ENCODE measurements at places on chromosomes 3 and 15. TPM values are rescaled to one million over a fixed set of nuclear protein-coding genes. Genes with fewer than 3 reads are reported as not detected.

Gene AHSG
- not detected for total RNA-seq

GRCh38 chr3:160183345-160184076, 41.7 kb upstream of the C3orf80 start:
- H3K4me1 ChIP-seq, result no peaks in the 10 kb centered on the region
- no peak overlapping the region for H3K4me3 ChIP-seq
- H3K27ac ChIP-seq, result no peak overlapping the region
- DNase-seq, result no peak
- peaks cover 18% of the 10 kb centered on the region for H3K27me3 ChIP-seq
- H3K36me3 ChIP-seq, result no peaks in the 10 kb centered on the region

- no peaks in the 10 kb centered on the region for H3K36me3 ChIP-seq
- H3K4me1 ChIP-seq, result no peaks in the 10 kb centered on the region
Measured at GRCh38 chr15:100688549-100689120, 86.2 kb downstream of the ASB7 start.

DNA sequence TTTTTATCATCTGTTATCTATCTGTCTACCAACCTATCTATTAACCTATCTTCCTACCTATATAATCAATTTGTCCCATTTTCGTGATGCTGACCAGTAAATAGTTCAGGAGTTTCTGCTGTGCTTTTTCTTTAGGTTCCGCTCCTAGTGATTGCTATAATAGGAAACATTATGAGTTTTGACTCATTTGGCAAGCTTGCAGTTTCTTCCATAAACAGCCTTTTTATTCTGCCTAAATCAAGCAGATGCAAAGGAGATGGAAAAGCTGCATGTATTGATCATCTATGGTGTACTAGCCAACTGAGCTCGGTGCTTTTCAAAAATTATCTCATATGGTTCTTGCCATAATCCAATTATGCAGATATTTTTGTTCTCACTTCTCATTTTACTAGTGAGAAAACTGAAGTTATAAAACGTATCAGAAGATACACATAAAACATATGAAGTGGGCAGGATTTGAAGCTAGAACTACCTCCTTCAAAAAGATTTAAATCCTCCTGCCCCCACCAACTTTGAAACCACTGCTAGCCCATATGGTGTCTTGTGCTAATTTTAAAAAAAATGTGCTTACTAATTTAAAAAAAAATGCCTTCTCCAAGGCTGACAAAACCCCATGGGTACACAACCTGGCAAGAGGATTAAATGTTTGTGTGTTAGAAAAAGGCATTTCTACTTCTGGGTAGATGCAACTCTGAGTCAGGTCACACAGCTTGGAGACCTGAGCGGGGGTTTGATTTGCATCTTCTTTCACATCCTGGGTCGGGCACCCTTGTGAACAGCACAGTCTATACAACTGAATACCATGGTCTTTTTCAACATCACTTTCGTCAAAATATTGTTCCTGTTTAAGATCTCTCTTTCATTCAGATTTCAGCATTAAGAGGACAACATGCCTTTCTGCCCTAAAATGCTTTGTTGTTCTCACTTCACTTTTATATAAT, 267.0 kb downstream of the CHL1 start:
- no peak overlapping the region for H3K4me3 ChIP-seq
- DNase-seq, result no peak
- H3K27ac ChIP-seq, result no peak overlapping the region
- H3K36me3 ChIP-seq, result no peaks in the 10 kb centered on the region
- no peaks in the 10 kb centered on the region for H3K4me1 ChIP-seq
- no peaks in the 10 kb centered on the region for H3K27me3 ChIP-seq

DNA sequence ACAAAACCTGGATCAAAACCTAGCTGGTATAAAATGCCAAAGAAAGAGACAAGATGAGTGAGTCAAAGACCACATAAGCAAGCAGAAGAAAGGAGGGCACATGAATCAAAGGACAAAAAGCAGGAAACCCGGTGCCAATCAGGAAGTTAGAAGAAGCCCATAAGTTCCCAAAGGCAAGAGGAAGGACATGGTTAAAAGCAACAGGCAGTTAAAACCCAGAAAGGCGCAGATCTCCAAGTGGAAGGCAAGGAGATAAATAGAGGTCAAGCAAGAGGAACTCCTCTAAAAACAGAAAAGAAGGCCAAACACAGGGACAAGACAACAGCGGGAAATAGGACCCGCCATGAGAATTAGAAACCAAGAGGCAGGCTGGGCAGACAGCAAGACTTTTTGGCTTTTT, 4.4 kb downstream of the TMOD2 start:
- no peaks in the 10 kb centered on the region for H3K36me3 ChIP-seq
- peaks cover 19% of the 10 kb centered on the region for H3K4me1 ChIP-seq
- H3K4me3 ChIP-seq, result no peak overlapping the region
- peaks cover 4% of the 10 kb centered on the region for H3K27me3 ChIP-seq

- peaks cover 33% of the 10 kb centered on the region for H3K4me1 ChIP-seq
- DNase-seq, result no peak
- no peak overlapping the region for H3K27ac ChIP-seq
- no peaks in the 10 kb centered on the region for H3K36me3 ChIP-seq
Measured at GRCh38 chr3:125107861-125108567, 52.2 kb upstream of the HEG1 start.

DNA sequence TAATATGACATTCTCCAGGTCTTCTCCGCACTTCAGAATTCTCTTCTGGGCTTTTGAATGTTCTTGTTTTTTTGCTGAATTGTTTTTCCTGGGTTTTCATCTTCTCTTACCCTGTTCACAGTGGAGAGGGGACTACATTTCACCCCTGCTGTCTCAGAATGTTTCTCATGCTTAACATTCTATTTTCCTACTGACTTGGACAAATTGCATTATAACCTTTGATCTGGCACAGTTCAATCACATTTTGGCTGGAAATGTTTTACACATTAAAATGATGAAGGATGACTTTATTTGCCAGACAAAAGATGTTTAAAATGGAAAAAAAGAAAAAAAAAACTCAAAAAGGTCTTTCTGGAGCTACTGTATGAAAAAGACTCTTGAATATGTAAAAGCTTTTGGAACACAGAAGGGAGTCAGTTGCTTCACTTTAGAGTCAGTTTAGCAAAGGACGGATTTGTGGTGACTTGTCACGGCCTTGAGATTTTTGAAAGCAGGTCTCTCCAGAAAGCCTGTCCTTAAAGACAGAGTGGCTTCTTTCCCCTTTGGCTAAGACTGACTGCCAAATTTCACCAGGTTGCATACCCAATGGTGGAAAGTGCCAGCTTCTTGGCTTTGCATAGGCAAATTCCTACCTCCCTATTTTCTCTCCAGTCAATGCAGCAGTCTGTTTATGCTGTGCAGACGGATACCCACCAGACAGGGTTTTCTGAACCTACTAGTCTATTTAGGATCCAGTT, 401.0 kb upstream of the TBL1XR1 start:
- H3K27ac ChIP-seq, result peak overlapping the region; percentile 88
- peak overlapping the region; percentile 45 for H3K4me3 ChIP-seq
- H3K36me3 ChIP-seq, result no peaks in the 10 kb centered on the region
- DNase-seq, result no peak

Data from activated CD4-positive, alpha-beta T cell treated with anti-CD3 and anti-CD28 coated beads for 36 hours (primary cell).